NCI-H2029 (cell line): ENCODE measurements at places on chromosomes 12 and 14.

DNA sequence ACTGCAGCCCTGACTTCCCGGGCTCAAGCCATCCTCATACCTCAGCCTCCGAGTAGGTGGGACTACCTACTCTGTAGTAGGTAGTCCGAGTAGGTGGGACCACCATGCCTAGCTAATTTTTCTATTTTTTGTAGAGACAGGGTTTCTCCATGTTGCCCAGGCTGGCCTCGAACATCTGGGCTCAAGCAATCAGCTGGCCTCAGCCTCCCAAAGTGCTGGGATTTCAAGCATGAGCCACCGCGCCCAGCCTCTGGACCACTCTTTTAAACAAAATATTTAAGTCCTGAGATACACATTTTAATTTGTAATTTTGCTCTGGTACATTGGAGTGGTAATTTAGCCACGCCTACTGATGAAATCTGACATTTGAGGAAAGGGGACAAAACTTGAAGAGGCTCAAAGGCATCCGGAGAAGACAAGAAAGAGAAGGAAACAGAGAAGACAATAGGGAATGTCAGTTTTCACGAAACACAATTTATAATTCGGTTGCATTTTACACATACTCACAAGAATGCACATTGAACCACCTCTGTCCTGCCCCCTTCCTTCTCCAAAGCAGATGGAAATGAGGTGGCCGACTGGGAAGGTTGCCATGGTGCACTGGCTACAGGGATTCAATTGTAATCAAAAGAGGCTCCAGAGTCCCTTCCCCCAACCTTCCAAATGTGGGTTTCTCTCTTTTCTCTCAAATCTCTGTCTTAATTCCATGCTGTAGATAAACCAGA is 9.7 kb upstream of the TUBA1A start:
- DNase-seq: peak; percentile 43

DNA sequence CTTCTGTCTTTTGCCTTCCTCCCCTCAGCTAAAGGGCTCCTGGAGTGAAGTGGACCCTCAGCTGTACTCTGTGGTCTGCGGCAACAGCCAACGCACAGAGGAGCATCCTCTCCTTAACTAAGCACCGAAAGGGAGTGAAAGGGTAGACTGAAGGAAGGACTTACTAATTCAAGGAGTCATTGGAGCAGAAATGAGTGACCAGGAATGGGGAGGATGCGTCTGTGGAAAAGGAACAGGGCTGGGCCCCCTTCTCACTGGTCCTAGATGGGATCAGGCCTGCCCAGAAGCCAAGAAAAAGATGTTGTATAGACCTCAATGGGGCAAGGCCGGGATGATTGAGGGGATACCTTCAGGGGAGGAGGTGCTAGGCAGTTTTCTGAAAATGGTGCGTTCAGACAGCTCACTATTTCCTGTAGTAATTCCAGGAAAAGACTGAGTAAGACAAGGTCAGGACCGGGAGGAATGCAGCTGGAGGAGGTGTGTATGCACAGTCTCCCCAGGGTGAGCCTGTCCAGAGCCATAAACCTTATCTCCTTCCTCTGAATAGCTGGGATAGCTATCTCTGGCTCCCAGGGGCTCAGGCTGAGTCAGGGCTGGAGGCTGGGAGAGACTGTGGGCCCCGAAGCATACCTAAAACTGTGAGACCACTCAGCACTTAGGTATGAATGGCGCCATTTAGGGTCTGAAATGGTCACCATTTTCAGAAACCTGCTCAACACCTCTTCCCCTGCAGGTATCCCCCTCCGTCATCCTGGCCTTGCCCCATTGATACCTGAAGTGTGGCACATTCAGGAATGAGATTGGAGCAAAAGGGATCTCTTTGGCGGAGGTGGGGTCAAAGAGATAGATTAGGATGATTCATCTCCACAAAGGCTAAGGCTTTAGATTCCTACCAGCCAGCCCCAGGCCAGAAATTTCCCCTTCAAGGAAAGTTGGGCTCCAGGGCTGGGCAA is 20.2 kb upstream of the KRT8 start:
- DNase-seq: no peak

GRCh38 chr12:94080341-94081009 is 67.9 kb upstream of the PLXNC1 start:
- DNase-seq: no peak

DNA sequence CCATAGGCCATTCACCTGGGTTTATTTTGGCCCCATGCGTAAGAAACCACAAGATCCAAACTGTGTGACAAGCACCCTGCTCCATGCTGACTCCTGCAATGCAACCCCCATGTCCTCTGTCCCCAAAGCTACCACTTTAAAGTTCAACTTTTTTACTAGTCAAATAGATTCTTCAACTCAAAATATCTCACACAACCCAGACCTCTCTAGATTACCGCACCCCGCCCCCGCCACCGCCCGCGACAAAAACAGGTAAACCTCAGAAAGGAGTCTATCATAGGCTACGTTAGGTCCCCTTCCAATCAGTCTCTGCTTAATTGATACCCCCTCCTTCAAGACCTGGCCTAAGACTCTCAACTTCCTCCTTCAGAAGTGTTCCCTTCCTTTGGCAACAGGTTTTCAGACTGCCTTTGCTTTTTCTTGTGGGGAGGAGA is 2.2 kb downstream of the ZFP36L1 start:
- no peak for DNase-seq

DNA sequence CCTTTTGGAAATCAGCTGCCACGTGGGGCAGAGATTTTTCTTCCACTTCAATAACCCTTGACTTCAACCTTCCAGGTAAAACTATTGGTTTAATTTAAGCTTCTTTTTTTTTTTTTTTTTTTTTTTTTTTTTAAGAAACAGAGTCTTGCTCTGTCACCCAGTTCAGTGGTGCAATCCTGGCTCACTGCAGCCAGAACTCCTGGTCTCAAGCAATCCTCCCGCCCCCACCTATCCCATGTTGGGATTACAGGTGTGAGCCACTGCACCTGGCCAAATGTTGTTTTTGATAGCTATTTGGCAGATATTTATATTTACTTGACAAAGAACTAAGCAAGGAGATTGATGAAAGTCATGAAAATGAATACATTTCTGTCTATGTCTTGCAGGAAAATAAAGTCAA is 65.1 kb downstream of the SINHCAF start:
- DNase-seq: no peak

- no peak for DNase-seq
Observed at GRCh38 chr12:81274637-81275529, 197.0 kb downstream of the ACSS3 start.

- DNase-seq: no peak
Observed at GRCh38 chr14:35632271-35632670, 98.3 kb downstream of the INSM2 start.

GRCh38 chr12:47602325-47602724 is 103.5 kb downstream of the RPAP3 start:
- DNase-seq: no peak

DNA sequence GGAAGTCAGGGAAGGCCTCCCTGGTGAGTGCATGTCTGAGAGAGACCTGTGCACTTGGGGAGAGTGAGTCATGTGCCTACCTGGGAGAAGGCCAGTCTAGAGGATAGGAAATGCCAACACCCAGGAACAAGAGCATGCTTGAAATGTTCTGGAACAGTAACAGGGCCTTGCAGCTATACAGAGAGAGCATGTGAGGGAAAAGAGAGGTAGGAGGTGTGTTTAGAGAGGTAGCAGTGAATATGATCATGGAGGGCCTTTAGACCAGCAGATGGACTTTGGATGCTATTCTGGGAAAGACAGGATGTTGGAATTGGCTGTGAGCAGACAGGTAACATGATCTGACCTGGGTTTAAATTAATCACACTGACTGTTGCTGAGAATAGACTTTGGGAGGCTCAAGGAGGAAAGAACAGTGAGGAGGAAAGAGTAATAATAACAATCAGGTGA is 1143.6 kb downstream of the FLRT2 start:
- no peak for DNase-seq

GRCh38 chr14:54625112-54625511 is 58.2 kb downstream of the SAMD4A start:
- DNase-seq: no peak

GRCh38 chr12:92197815-92198214 is 52.2 kb upstream of the BTG1 start:
- no peak for DNase-seq

DNA sequence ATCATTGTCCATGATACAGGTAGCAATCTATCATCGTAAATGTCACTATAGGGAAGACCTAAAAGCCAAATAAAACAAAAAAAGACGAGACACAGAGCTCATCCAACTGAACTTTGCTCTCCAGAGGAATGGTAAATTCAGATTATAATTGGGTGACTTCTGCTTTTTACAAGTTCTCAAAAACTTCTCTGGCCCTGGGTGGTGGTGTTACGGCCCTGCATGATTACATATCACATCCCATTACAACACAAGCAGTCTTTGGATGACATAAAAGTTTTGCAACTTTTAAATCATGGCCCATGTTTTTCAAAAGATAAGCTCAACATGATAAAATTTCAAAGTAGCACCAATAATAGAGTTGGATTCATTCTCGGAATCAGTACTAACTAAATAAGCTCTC is 299.6 kb downstream of the DIO2 start:
- no peak for DNase-seq

GRCh38 chr12:51879102-51879501 is 8.8 kb upstream of the ANKRD33 start:
- DNase-seq: no peak

GRCh38 chr12:130481392-130481879 is 143.7 kb downstream of the PIWIL1 start:
- no peak for DNase-seq

DNA sequence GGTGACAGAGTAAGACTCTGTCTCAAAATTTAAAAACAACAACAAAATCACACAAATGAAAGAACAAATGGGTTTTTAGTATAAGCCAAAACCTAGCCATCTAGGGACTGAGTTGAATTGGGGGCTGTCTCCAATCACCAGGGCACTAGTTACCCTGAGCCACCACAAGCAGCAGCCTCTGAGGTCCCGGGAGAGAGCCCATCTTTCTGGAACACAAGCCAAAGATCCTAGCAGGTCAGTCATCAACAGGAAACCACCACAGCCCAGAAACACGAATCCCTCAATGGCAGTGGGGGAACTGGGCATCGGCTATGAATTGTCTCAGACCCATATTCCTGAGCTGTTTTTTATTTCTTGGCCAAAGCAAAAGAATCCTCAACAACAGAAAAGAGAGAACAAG is 75.3 kb downstream of the KDM2B start:
- no peak for DNase-seq

- no peak for DNase-seq
Observed at GRCh38 chr14:36217732-36218131, 41.2 kb upstream of the PTCSC3 start.

DNA sequence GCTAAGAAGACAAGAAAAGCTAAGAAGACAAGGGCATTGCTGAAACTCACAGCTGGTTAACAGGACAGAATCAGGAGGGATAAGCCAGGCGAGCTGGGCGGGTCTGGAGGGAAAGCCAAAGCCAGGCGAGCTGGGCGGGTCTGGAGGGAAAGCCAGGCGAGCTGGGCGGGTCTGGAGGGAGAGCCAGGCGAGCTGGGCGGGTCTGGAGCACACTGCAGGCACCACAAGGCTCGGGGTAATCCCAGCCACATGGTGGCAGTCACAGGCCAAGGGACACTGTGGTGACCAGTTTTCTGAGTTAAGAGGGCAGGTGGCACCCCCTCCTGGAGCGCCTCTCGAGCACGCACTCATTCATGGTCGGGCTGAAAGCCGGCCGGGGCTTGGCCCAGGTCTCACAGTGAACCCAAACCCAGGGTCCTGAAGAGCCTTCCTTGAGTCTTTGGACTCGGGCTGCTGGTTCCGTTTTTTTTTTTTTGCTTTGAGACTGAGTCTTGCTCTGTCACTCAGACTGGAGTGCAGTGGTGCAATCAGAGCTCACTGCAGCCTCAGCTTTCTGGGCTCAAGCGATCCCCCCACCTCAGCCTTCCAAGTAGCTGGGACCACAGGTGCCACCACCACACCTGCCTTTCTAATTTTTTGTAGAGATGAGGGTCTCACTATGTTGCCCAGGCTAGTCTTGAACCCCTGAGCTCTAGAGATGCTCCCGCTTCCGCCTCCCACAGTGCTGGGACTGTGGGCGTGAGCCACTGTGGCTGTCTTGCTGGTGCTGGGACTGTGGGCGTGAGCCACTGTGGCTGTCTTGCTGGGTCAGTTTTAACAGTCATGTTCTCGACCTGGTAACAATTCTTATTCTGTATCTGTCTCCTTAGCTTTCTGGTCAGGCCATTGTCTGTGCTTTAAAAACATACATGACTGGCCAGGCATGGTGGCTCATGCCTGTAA is 40.2 kb downstream of the HSP90AA1 start:
- DNase-seq: peak; percentile 18

- DNase-seq: no peak
Observed at GRCh38 chr12:58719161-58719560, 201.1 kb downstream of the LRIG3 start.

DNA sequence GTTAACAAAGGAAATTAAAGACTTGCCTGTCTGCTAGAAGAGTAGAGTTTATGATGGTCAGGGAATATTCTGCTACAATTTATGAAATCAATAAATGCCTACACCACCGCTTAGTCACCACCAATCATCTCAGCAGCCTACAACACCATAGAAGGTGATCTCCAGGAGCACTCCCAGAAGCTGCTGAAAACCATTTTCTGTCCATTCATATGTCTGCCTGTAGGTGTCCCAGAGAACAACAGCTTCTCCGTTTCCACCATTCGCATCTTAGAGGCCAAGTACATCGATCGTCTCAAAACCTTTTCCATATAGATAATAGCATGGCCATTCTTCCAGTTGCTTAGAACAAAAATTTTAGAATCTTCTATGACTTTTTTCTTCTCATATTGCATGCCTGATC is 303.4 kb downstream of the KCNC2 start:
- no peak for DNase-seq

DNA sequence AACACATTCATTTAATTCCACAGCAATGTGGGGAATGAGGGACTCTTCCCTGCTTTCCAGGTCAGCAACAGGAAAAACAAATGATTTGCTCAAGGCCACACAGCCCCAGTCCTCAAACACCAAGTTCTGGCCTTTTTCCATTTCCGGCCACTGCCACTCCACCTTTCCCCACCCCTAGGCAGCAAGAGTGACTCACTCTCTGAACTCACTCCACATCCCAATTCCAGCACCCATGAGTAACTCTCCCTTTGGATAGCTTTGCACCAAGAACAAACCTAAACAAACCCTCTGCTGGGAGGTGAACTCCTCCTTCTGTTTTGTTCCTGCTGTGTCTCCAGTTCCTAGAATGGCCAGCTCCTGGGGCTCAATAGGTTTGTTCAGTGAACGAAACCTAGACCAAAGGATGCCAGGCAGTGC is 30.4 kb upstream of the PLEKHG6 start:
- DNase-seq: no peak

DNA sequence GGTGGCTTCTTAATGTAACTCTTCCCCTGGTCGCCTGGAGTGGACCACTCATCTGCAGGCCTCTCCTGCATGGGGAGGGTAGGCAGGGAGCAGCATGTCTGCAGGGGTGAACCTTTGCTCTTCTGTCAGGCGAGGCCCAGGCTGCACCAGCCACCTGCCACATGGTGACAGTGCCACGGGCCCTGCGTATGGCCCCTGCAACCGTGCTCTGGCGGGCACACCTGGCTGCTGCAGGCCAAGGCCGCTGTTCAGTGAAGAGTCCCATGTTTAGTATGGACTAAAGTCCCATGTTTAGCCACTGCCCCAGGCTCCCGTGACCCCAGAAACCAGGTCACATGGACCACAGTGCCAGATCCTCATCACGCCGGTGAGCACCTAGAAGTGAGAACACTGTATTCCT is 187.0 kb downstream of the ADGRD1 start:
- DNase-seq: no peak

GRCh38 chr14:105093431-105094192 is 28.4 kb upstream of the GPR132 start:
- DNase-seq: no peak
